ENCODE measurements at places on chromosomes 12 and 14.

GRCh38 chr12:50980545-50980944 lies 28.2 kb downstream of the HIGD1C start:
- DNase-seq: no peak

DNA sequence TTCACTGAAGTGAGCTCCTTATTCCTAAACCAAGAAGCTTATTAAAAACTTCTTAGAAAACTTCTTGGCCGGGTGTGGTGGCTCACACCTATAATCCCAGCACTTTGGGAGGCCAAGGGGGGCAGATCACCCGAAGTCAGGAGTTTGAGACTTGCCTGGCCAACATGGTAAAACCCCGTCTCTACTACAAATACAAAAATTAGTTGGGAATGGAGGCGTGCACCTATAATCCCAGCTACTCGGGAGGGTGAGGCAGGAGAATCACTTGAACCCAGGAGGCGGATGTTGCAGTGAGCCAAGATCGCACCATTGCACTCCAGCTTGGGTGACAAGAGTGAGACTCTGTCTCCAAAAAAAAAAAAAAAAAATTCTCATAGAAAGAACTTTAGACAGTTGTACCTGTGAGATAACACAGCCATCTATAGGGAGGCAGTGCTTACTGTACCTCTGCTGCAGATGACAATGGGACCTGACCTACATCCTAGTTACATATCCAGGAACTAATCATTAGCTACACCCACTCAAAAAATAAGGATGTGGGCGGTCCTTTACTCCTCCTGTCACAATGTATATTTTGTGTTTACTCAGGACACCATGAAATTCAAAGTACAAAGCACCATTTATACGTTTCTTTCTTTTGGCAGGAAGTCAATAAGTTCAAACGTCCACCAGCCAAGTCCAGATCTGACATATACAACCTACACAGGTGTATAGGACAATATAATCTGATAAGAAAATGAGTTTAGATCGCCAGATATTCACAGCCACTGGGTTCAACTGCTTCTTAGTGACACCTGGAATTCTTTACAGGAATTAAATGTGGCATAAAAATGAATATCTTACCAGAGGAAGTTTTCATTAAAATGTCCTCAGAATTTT lies 14.9 kb downstream of the STXBP6 start:
- no peak for DNase-seq

- DNase-seq: no peak
Observed at GRCh38 chr14:82854131-82854530, 1320.5 kb upstream of the SEL1L start.

DNA sequence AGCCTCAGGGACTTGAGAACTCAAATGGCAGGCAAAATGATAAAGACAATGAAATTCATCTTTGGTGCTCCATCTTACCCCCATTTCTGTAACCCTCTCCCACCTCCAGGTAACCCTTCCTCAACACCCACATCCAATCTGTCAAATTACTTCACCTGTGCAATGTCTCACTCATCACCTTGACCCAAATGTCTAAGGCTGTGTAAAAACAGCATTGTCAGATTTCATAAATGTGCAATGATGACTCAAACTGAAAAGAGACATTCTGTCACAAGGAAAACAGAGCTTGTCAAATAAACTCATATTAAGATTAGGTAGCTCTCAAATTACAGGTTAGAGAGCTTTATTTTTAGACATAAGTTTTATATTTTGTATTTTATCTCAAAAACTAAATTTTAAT lies 19.9 kb upstream of the COCH start:
- DNase-seq: no peak

- peak; percentile 50 for DNase-seq
Observed at GRCh38 chr14:20855652-20856291, 35.4 kb upstream of the RNASE3 start.

- DNase-seq: peak; percentile 85
Observed at GRCh38 chr12:23140710-23141109, 515.7 kb downstream of the ETNK1 start.

DNA sequence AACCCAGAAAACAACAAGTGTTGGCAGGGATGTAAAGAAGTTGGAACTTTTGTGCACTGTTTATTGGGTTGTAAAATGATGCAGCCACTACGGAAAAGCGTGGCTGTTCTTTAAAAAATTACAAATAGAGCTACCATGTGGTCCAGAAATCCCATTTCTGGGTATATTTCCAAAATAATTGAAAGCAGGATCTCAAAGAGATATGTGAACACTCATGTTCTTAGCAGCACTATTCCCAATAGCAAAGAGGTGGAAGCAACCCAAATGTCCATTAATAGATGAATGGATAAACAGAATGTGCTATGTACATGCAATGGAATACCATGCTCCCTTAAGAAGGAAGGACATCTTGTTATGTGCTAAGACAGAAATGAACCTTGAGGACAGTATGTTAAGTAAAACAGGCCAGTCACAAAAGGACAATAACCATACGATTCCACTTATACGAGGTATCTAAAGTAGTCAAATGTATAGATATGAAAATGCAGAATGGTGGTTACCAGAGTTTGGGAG lies 249.5 kb downstream of the PHLDA1 start:
- no peak for DNase-seq

- no peak for DNase-seq
Observed at GRCh38 chr12:3976351-3976938, 103.2 kb upstream of the PARP11 start.

DNA sequence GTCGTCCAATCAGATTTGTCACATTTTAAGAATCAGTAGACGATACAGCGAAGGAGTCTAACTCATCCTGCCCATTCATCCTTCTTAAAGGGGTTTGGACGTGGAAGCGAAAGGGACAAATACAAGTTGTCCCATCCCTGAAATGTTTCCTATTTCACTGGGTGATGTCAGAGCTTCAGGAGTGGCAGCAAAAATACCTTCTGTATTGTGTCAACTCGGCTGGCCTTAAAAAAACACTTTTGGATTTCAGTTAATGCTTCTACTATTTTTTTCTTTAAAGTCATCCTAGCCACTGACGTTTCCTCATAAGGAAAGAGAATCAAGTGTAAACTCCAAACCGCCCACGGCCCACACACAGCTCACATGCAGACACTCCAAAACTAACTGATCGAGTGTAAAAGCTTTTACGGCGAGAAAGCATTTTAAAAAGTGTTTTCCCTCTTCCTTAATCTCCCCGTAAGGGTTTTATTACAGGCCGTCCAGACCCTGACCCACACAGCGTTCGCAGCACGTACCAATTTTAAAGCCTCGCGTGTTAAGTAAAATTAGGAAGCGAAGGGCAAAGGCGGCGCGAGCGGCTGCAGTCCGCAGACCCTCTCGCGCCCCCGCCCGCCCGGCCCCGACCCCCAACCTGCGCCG lies 593 bp downstream of the CFL2 start:
- DNase-seq: peak; percentile 77

- DNase-seq: peak; percentile 51
Observed at GRCh38 chr12:66587912-66588311, 91.0 kb downstream of the GRIP1 start.

GRCh38 chr14:94021001-94021400 lies 5.1 kb upstream of the OTUB2 start:
- peak; percentile 46 for DNase-seq

DNA sequence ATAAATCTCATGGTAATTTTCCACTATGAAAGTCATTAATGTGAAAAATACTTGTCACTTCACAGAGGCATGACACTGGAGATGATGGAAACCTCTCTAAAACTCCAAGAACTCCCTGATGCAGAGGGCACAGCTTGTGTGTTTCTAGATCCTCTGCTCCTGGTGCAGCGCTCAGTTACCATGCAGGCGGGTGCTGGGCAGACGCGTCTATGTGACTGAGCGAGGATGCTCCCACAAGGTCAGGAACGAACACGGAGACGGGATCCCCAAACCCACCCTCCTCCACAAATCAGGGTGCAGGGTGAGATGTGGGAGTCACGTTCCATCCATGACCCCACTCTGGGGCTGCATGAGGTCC lies 81.5 kb downstream of the CCDC88C start:
- no peak for DNase-seq

DNA sequence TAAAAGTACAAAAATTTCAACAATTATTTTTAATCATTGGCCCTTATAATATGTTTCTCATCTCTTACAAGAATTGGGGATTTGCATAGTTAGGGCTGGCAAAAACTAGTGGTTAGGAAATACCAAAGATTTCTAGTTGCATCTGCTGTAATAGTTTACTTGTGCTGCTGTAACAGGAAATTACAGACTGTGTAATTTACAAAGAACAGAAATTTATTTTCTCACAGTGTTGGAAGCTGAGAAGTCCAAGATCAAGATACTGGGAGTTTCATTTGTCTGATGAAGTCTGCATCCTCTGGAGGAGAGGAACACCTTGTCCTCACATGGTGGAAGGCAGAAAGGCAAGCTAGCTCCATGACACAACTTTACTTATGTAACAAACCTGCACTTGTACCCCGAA lies 157.0 kb downstream of the FLRT2 start:
- DNase-seq: no peak

DNA sequence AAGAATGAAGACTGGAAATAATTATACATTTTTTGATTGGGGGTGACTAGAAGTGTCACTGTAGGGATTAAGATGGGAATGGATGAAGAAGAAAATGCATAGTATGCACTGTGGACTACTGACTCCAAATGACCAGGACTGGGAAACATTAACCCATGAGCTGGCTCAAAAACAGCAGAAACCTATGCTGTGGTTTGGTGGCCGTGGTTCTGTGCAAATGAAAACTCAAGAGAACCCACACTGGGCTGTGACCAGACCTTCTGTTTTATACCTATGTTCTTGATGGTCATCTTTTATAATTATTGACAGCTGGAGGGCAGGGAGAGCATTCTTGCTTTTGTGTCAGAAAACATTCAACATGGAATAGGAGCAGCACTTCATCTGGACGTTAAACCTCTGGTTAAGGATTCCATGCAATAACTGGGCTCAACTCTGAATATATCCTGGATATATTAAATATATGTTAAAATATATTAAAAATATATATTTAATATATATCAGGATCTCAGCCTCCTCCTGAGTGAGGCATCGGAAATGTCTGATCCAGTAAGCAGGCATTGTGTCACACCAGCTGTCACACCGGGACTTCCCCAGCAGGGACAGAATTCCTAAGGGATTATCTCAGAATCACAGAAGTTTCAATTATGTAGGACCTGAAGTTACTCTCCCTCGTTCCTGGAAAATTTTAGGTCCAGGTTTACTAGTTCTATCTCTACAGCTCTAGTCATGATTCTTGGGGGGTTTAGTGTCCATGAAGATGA lies 48.5 kb downstream of the BBS10 start:
- DNase-seq: no peak

- DNase-seq: peak; percentile 69
Observed at GRCh38 chr14:73771848-73772638, 57.9 kb upstream of the PNMA1 start.

DNA sequence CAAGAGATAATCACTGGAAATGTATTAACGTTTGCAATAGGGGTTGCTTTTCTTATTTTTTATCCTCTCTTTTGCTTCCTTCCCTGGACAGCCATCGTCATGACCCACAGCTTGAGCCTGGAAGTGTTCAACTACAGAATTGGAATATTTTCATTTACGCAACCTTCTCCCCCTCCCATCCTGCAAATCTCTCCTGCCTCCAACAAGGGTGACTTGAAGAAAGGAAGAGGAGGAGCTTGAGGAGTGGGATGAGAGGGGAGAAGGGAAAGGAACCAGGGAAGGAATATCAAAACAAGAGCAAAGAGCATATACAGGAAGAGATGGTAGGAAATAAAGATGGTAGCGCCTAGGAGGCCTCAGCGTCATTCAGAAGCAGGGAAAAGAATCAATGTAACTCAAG lies 1.6 kb upstream of the MANSC4 start:
- peak; percentile 27 for DNase-seq

DNA sequence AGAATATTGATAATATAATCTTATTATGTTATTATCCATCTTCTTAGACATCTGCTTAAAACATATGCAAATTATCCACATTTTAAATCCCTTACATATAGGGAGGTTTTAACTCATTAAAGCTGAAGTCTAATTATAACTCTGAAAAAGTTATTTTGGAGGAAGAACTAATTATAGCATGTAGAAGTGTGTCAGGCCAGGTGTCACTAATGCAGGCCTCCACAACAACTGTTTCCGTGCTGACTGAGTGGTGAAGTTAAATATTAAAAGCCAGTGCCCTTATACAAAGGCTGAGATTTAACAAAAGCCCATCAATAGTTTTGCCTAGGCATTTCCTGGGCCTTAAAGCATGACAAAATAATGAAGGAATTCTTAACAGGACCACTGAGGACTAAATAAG lies 157.4 kb downstream of the LRRK2 start:
- DNase-seq: no peak

DNA sequence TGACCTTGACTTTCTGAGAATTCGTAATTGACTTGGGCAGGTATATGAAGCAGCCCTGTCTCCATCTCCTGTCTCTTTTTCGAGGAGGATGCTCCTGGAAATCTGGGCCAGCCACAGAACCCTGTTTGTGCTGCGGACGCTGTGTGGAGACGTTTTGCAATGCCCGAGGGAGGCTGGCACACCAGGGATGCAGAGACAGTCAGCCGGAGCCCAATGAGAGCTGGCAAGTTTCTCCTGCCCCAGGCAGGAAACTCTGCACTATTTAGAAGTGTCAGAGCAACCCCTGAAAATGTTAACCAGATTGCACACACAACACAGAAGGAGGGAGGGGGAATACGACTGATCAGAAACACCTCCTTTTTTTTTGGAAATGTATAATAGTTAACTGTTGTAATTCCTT lies 103.2 kb upstream of the DYRK2 start:
- no peak for DNase-seq

GRCh38 chr14:65618996-65619395 lies 206.5 kb downstream of the FUT8 start:
- no peak for DNase-seq

DNA sequence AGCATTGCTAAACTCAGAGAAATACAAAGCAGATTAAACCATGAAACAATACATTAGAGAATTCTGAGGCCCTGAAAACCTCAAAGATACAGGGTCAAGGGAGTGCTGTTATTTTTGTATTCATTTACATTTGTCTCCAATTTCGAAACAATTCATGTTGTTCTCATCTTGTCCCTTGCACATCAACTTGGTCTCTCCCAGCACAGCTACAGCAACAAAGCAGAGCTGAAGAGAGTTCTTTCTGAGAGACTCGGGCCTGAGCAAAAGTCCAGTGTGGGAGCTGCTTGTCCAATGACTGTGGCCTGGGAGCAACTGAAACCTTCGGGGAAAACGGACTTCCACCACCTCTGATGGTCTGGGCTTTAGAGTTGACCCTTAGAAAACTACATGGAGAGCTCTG lies 79.4 kb upstream of the CDKN3 start:
- no peak for DNase-seq

- no peak for DNase-seq
Observed at GRCh38 chr14:98890556-98891340, 381.2 kb downstream of the BCL11B start.
